ENCODE measurements at places on chromosomes 1 and 21.
A peak's percentile ranks its signal among the peaks of the same experiment; 100 is the strongest.

DNA sequence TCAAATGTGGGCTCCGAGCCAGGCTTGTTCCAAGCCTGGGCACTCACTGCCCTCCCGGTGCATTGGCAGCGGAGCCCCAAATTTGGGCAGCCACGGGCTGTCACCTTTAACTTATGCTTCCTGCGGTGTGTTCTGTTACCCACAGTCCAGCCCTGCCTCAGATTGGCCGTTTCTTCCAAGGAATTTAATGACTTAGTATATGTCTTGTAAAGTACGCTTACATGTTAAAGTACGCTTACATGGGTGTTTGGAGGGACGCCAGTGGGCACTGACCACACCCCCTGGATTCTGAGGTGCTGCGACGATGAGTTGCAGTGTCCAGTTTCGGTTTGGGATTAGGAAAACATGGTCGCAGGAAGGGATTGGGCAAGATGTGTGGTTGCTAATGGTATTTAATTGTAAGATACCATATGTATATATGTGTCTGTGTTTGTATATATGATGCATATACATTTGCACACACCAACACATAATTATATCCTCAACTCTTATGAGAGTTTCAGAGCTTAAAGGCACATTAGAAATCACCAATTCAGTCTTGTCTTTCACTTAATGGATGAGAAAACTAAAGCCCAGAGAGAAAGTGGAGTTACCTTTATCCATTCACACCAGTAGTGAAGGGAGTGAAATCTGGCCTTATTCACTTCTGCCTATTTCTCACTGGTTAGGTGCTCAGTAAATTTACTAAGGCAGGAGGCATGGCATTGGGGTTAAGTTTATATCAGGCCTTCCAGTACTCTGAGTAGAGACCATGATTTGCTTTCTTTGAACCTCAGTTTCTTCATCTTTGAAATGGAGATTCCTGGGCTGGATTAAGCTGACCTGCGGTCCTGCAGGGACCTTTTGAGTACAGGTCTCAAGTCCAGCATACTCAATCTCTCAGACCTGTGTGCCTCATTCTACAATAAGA, 1.0 kb downstream of the SMYD2 start:
- DNase-seq: no peak

- no peak for DNase-seq
Measured at GRCh38 chr1:169648709-169649108, 18.8 kb upstream of the SELP start.

DNA sequence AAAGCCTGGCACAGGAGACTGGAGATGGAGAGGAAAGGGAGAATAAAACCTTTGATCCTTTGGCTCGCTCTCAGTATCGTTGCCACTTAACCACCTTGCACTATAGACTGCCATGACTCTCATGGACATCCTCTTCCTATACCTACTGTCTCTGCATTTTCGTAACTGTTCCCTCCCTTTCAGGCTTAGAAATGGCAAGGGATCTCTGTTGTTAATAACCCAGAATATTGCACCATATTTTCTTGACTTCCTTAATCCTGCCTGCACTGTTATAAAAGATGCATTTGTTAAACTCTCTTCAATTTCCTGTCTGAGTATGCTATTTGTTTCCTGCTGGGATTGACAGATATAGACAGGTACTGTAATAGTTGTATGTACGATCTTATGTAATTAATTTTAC, 38.6 kb downstream of the CYYR1 start:
- no peak for DNase-seq

GRCh38 chr1:51620470-51620869, 3.6 kb downstream of the OSBPL9 start:
- DNase-seq: no peak

DNA sequence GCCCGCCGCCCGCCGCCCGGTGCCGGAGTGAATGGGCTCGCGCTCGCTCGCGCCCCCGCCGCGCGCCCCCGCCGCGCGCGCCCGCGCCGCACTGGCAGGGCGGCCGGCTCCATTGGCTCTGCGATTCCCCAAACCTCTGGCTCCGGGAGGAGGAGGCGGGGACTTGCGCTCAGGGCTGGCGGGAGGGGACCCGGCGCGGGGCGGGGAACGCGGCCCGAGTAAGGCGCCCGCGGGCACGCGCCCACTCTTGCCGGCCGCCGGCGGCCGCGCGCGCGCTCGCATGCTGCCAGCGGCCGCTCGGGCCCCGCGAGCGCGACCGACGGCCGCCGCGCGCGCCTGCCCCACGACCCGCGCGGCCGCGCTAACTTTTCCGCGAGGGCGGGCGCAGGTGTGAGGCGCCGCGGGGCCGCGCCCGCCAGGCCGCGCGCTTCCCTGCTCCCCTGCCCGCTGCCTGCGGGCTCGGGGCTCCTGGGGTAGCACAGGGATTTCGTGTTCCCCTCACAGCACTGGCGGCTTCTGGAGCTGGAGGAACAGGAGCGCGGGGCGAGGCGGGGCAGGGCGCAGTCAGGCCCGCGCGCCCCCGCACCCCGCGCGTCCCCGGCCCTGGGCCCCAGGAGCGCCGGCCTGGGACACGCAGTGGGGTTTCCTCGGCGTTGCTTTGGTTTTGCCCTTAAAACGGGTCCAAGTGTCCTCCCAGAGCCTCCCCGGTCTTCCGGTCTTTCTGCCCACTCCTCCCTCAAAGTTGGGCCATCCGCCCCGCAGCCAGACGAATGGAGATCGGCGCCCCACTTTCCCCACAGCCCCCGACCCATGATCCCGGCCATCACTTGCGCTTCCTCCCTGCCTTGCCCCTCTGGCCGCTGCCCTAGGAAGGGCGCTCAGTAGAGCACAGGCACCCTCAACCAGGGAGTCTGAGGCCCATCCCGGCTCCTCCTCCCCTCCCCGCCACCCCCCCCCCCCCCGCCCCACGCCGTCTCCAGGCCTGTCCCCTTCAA, 101.5 kb downstream of the CASZ1 start:
- peak; percentile 99 for DNase-seq

Data from HuH-7.5 (cell line).